HCEC 1CT (cell line): ENCODE measurements at places on chromosomes 1 and 21.
A peak's percentile ranks its signal among the peaks of the same experiment; 100 is the strongest.

GRCh38 chr1:47622776-47623556 lies 185.1 kb downstream of the FOXD2 start:
- no peak for DNase-seq

DNA sequence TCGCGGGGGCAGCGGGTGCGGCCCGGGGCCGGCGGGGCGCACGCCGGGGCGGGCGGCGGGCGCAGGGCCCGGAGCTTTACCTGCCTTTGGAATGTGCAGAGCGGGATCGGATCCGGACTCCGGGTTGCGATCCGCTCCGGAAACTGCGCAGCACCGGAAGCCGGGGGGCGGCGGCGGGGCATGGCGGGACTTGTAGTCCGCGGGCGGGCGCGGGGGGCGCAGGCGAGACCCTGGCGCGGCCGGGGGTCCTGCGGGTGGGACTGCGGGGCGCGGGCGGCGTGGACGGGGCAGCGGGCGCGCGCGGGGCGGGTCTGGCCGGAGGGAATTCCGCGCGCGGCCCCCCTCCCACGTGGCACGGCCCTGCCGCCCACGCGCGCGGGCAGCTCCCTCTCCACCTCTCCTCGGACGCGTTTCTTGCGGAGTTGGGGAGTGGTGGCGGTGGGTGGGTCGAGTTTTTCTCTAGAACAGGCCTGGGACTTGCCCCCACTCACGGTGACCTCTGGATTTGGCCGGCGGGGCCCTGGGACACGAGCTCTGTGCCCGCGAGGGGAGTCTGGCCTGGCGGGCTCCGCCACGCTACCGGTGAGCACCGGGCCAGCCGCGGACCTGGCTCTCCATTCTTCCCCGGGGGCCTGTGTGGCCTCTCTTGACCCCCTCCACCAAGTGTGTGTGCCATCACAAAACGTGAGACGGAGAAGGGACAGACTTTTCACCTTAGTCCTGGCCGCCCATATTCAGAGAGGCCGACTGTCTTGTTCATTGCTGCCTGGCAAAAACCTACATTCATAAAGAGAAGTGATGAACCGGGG lies at the start of gene PRDM15:
TSS of gene PRDM15 (minus strand) at position 155 of the 809 bp plus-strand sequence. CDS start 18,981 bp downstream, outside the sequence.
- peak; percentile 78 for DNase-seq

- DNase-seq = peak; percentile 19
Measured at GRCh38 chr1:231170875-231171274, 9.0 kb downstream of the TRIM67 start.

DNA sequence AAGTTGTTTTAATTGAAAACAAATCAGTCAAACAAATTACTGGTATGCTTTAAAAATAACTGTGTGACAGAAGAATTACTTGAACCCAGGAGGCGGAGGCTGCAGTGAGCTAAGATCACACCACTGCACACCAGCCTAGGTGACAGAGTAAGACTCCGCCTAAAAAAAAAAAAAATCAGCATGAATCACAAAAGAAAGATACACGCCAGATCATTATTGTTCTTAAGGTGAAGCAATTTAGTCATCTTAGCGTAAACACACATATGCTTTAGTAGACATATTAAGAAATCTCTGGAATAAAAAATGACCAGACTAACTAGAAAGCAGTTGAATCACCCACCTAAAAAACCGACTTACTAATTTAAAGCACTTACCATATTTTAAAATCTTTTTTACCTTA lies 20.2 kb downstream of the RERE start:
- DNase-seq = peak; percentile 80

DNA sequence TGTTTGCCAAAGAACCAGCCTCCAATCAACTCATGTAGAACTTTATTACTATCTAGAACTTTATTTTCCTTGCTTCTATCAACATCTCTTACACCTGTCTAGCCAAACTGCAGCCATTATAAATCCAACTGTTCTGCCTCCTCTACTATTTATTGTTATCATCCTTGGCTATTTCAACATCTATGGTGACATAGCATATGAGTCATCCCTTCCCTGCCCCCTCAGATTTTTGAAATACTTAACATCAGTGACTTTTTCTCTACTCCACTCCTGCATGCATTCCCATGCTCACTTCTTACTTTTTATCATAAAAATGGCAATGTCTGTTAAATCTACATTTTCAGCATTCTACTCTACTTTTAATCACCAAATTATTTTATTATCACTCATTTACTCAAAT lies 544.9 kb upstream of the NEGR1 start:
- peak; percentile 72 for DNase-seq

- DNase-seq = peak; percentile 85
Measured at GRCh38 chr1:5983361-5984103, 8.7 kb downstream of the NPHP4 start.

DNA sequence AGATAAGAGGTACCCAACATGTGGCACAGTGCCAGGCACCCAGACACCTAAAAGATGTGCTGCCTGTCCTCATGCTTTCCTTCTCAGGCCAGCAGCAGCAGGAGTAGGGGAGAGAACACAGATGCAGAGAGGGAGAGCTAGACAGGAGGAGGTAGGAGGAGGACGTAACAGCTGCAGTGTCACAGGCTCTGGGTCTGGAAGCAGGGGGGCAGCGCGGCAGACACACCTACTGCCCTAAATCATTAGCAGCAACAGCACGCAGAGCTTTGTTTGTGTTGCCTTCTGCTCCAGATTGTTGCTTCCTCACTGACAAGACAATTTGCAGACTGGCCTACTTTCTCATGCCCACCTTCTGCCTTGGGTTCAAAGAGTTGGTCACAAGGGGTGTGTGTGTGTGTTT lies 196.7 kb upstream of the DAB1 start:
- no peak for DNase-seq

DNA sequence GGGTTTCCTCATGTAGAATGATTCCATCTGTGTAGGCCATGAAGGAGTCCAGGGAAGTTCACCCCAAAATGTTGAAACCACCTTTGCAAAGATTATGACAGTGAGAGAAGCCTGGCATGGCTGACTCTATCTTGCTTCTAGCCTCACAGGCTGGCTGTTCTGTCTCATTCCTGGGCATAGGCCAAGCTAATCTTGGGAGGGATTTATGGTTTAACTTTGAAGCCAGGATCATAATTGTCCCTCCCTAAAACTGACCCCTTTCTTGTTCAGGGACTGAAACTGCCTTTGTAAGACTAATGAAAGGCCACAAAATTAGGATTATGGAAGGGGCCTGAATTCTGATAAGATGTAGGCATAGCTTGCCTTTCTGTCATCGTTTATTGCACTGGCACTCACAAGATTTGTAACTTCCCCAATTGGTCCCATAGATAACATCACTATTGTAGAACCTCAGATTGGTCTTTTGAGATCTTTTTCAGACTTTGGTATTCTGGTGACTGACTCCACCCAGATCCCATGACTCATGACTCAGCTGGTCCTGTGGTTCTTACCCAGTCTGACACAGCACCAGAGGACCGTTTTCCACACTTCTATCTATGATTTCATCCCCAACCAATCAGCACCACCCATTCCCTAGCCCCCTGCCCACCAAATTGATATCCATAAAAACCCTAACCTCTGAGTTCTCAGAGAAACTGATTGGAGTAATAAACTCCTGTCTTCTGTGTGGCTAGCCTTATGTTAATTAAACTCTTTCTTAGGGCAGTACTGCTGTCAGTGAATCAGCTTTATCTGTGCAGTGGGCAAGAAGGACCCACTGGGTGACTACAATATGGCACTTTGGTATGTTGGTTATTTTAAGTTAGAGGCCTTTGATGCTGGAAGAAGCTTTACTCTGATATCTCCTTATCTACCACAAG lies 13.6 kb upstream of the LAMTOR5 start:
- DNase-seq = peak; percentile 51

DNA sequence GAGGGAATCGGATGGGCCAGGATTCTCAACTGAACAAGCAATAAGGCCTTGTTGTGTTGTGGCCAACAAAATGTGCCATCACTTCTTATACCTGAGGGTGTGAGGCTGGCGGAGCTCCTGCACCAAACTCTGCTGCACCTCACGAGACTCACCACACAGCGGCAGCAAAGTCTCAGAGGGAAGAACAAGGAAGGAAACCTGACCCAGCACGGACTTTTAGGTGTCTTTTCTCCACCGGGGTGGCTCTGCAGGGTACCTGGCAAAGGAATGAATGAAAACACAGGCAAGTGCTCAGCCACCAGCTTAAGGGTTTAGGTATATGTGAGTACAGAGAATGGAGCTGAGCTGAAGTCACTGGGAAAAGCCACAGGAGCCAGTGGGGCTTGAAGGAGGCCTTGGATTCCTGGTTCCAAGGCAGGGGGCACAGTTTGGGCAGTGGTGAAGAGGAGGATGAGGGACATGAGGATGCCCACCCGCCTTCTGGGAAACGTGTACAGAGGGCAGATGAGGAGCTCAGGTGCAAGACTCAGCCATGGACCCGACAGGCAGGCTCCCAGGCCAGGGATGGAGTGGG lies 31.1 kb upstream of the HSD3B1 start:
- no peak for DNase-seq

DNA sequence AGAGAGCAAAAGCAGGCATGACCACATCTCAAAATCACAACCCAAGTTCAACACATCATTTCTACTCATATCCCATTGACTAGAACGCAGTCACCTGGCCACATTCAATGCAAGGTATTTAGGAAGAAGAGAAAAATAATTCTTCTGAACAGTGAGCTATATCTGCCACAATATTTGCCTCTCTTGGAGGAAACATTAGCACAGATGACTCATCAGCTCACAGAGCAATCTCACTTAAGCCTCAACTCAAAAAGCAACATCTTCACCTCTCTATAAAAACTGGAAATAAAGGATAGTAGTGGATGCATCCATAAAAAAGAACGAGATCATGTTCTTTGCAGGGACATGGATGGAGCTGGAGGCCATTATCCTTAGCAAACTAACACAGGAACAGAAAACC lies 143.9 kb upstream of the FMN2 start:
- DNase-seq = no peak

DNA sequence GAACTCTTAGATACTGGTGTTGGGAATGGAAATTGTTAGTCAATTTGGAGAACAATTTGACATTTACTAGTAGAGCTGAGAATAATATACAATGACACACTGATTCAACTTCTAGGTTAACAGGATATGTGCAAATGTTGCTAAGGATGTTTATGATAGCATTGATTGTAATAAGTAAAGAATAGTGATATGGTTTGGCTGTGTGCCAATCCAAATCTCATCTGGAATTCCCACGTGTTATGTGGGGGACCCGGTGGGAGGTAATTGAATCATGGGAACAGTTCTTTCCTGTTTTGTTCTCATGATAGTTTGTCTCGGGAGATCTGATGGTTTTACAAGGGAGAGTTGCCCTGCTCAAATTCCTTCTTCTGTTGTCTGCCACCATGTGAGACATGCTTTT lies 302.4 kb upstream of the TMPRSS15 start:
- DNase-seq = no peak

- no peak for DNase-seq
Measured at GRCh38 chr21:45834821-45835293, 146.7 kb upstream of the COL6A1 start.

DNA sequence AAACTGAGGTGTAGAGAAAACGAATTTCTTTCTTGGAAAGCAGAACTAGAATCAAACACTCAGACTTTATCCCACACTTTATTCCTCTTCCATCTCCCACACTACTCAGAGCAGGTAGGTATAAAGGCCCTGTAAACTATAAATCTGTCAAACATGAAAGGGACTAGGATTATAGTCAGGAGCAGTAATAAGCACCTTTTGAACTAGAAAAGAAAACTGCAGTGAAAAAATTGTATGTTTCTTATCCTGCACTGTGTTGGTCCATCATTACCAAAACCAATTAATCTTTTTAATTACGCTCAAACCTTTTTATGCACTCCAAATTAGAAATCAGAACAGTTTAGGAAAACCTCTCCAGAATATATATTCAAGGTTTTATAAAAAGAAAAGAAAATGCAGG lies 47.6 kb downstream of the LPAR3 start:
- no peak for DNase-seq

- DNase-seq = no peak
Measured at GRCh38 chr1:210707300-210708240, 378.9 kb downstream of the HHAT start.

GRCh38 chr1:155978973-155979429 lies 654 bp upstream of the ARHGEF2 start:
- peak; percentile 56 for DNase-seq

DNA sequence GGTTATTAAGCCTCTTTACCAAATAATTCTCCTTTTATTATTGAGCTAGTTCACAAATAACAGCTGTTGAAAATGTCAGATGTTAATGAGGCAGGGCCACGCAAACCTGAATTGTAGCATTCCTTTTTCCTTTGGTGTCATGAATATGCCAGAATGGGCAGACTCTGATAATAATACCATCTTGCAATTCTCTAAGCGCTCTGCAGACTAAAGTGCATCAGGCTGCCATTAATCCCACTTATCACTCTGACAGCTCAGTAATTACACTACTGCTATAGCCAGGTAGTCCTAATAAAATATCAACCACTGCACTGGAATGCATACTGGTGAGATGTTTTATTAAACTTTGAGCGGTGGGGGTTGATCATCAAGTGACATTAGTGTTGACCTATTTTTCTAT lies 177.7 kb downstream of the DPYD start:
- DNase-seq = no peak

DNA sequence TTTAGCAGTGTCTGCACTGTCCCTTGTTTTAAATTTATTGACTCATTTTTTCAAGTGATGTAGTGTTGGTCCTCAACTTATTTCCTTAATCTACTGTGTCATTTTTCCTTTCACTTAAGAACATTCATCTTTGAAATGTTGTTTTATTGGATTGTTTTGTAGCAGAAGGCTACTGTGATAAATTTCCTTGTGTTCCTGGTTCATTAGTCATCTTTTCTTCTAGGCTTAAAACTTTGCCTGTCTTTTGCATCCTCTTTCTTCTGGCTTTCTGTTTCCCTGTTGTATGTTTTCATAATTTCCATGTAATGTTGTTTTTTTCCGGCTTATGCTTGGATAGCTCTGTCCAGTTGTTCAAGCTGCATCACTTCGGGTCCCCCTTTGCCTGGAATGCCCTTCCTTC lies 61.9 kb downstream of the UBE2T start:
- no peak for DNase-seq

GRCh38 chr1:66043186-66043585 lies 250.5 kb downstream of the PDE4B start:
- no peak for DNase-seq

DNA sequence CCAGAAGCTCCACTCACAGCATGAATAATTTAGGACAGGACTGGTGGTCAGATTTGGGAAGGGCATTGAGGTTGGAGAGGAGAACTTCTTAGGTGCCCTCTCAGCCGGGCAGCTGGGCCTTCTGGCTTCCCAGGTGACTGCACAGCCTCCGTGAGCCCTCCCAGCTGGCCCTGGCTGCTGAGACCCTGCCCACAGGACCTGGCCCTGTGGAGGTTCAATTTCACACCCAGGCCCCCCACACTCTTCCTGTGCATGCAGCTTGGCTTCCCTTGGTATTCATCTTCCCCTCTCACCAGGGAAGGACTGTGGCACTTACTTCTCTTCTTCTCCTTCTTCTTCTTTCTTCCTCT lies 50.6 kb downstream of the NDUFS5 start:
- no peak for DNase-seq
